ENCODE measurements at places on chromosomes 5 and 9. TPM values are rescaled to one million over a fixed set of nuclear protein-coding genes. Genes with fewer than 3 reads are reported as not detected.

The CDH9 gene
- not detected for total RNA-seq

DNA sequence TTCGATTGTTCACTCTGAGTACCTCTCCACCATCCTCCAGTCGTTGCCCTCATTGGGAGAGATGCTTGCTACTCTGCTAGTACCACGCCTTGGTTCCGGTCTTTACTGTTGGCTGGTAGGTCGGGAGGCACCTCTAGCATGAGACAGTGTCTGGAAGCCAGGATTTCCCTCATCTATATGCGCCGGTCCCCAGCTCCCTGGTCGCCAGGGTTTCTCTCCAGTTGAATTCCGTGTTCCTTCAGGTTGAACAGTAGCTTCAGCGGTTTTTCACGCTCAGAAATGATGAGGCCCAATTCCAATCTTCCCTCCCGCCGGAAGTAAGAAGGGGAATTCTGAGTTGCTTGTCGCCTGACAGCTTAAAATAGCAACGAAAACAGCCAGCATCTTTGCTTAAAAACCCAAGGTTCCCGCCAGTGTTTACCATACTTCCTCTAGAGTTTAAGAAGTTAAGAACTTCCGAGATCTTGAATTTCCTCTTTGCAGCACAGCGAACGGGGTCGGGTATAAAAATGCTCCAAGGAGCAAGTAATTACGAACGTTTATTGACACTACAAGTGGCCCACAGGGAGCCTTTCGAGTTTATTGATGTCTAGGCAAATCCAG lies 1.3 kb upstream of the ST8SIA4 start:
- peak overlapping the region; percentile 75 for H3K4me3 ChIP-seq
- no peak overlapping the region for H3K27ac ChIP-seq
- H3K4me1 ChIP-seq: peaks cover 21% of the 10 kb centered on the region
- DNase-seq: peak; percentile 1
- peaks cover 13% of the 10 kb centered on the region for H3K27me3 ChIP-seq
- no peaks in the 10 kb centered on the region for H3K36me3 ChIP-seq

The NAA35 gene
- total RNA-seq: 23.5 TPM

DNA sequence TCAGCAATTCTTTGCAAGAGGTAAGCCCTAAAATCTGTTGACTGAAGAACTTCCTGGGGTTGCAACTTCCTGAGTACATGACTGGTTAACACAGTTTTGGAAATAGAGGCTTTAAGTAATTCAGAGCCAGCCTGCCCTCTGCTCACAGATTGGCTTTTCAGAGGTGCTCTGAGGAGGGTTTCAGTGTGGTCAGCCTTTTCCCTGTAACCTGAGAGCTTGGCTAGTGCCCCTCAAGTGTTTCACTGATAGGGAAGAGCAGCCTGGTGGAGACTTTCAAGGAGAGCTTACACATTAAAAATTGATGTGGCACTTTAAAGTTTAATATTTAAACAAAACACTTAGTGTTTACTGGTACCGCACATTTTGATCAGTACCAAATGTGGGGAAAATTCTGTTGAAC lies 56.7 kb upstream of the FOXB2 start:
- H3K36me3 ChIP-seq: no peaks in the 10 kb centered on the region
- no peak for DNase-seq
- no peak overlapping the region for H3K4me3 ChIP-seq
- no peak overlapping the region for H3K27ac ChIP-seq

The CNOT6 gene
- total RNA-seq: 7.1 TPM

DNA sequence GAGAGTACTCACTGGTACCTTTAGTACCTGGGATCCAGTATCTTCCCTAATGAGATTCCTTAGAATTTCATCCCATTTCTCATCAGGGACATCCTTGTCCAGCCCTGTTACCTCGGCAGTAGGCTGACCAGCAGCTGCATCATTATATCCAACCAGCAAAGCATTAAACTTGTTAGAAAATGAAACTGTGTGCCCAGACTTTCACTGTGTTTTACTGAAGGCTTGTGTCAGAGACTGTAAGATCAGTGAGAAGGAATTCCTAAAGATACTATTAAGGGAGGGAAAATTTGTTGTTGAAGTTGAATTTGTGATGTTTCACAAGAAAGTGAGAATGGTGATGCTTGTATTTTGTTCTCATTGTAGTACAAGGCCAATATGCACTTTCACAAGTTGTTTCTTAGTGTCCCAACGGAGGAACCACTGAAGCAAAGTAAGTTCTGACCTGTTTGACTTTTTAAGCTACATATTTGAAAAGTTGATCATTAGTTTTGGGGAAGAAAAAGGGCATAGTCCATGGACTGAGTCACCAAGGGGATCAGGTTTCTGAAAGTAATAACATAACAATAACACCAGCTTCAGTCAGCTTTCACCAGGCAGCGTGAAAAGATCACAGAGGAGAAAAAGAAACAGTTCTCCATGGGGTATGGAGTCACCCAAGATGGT lies 48.8 kb downstream of the GRAMD2B start:
- peak overlapping the region; percentile 80 for H3K27ac ChIP-seq
- H3K27me3 ChIP-seq: no peaks in the 10 kb centered on the region
- DNase-seq: peak; percentile 80
- H3K4me3 ChIP-seq: peak overlapping the region; percentile 25

DNA sequence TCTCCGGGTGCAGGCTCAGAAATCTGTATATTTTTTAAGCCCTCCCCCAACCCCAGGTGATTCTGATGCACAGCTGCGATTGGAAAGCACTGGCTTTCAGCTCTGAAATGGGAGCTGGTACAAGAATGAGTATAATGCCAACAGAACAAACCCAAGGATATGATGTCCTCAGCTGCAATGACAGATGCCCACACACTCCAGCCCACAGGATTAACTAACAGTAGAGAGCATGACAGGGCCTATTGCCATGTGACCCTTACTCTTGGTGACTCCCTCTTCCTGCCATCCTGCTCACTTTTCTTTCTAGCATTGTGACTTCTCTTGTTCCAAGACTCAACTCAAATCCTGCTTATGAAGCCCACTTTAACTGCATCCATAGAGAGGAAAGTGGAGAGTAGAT lies 174.5 kb downstream of the FGF18 start:
- H3K27me3 ChIP-seq: peaks cover 15% of the 10 kb centered on the region
- no peaks in the 10 kb centered on the region for H3K36me3 ChIP-seq
- peaks cover 8% of the 10 kb centered on the region for H3K4me1 ChIP-seq

DNA sequence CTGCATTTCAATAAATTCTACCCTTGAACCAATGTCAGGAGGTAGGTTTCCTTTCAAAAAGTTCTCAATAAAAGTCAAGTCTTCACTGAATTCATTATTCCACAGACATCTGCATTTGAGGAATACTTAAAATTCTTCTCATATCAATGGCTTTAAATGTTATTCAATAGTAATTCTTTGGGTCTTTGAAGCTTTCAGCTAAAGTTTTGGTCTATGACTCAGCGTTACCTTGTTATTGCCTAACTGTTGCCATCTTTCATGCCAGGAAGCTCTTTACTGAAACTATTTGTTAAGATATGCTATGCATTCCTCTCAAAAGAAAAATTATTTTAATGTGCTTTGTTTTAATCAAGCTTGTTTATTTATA lies 170.5 kb downstream of the NNT start:
- H3K4me3 ChIP-seq: no peak overlapping the region
- peak overlapping the region; percentile 95 for H3K27ac ChIP-seq

DNA sequence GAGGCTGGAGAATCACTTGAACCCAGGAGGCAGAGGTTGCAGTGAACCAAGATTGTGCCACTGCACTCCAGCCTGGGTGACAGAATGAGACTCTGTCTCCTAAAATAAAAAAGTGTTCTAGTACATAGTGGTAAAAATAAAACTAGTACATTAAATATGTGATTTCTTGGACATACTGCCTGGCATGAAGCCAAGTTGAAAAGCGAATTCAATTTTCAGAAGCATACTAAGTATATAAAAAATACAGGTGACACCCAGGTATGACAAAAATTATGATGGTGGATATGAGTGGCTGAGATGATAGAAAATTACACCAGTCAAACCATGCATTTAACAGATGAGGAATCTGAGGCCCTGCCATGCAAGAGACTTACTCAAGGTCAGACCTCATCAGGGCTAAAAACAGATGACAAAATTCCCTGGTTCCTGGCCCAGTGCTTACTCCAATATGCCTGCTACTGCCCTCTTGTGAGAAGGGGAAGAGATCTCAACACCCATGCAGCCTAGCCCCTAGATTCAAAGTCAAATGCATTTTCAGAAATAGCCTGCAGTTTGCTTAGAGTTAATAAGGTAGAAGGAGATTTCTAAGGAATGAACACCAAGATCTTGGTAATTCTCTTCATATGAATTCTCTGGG lies 46.6 kb upstream of the GNPDA1 start:
- peak; percentile 66 for DNase-seq
- H3K36me3 ChIP-seq: no peaks in the 10 kb centered on the region
- H3K27me3 ChIP-seq: no peaks in the 10 kb centered on the region
- H3K27ac ChIP-seq: no peak overlapping the region
- no peak overlapping the region for H3K4me3 ChIP-seq
- peaks cover 20% of the 10 kb centered on the region for H3K4me1 ChIP-seq

Measured in osteoblast (primary cell).